ENCODE measurements at places on chromosomes 2 and 18.

GRCh38 chr2:81598453-81598852 is 1293.9 kb upstream of the LRRTM1 start:
- no peak for DNase-seq

DNA sequence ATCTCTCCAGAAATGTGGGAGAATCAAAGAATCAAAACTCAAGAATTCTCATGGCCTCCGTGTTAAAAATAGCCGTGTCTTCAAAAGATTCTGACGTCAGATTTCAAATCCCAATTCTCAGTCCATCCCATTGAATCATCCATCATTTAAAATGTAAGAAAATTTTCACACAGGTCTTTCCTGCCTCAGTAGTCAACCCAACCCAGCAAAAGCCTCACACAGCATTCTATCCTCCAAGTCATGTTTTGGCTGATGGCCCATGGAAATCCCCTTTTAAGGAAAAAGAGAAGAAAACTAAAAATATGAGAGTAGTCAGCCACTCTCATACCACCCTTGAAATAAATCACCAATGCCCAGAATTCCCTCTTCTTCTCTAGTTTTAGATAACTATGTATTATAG is 211.8 kb downstream of the C1D start:
- DNase-seq = no peak

DNA sequence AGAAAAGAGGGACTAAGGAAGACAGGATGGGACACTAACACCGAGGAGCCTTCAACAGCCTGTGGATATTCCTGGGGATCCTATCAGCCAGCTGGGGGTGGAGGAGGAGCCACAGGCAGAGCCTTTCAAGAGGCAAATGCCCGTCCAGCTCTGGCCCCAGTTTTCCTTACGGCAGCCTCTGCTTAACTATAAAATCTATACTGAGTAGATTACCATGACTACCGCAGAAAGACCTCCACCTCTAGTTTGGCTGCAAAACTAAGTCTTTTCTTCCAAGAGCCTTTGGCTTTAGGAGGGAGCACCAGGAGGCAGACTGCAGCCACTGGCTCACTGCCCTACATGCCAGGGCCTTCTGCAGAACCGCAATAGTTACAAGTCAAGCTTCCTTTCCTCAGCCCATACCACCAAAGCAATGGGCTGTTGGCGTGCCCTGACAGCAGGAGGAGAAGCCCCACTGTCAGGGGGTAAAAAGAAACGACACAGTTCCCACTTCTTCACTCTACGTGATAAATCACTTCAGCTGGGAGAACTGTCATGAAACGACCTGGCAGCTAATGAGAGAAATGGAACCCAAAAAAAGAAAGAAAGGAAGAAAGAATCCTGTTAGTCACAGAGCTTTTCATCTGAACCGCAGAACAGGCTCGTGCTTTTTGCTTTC is 25.1 kb upstream of the CREB1 start:
- DNase-seq = no peak

DNA sequence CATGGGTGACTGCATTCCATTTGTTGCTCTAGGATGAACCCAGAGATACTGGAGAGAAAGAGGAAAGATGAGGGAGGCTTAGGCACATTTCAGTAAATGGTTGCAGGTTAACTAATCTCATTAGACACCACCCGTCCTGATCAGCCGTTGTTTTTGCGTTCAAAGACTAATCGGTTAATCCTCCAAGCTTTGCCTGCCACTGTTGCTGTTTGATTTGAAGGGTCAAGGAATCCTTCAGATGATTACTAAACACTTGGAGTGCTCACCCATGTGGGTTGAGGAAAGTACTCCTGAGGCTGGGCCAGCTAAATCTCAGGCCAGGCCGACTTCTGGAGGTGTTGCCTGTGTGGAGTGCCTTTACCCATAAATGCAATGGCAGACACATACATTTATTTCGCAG is 8.6 kb downstream of the SH3RF3 start:
- no peak for DNase-seq

DNA sequence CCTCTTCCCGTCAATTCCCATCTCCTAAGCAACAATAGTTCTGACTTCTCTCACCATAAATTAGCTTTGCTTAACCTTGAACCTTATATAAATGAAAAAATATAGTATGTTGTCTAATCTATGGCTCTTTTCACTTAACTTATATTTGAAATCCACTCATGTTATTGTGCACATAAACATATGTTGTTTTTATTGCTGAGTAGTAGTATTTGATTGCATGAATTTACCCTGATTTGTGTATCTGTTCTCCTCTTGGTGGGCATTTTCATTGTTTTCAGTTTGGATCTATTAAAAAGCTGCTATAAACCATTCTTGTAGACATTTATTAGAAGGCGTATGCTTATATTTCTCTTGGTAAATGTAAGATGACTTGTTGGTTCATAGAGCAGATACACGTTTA is 874.3 kb upstream of the ZEB2 start:
- no peak for DNase-seq

DNA sequence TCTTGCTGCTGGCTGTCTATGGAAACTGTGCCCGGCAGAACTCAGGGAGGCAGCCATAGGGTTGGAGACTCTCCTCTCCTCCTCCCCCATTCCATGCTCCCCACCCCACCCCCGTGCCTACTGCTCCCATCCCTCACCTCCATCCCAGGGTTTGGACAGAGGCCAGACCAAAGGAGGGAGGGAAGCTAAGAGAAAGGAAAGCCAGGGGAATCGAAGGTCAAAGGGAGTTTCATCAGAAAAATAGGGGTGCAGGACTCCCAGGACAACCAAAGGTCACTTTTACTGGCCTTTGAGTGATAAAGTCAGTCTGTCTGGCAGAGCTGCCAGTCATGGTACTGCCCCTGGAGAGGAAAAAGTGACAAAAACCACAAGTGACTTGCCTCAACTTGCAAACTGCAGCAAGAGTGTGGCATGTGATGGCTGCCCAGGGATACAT is 187.3 kb upstream of the CTAGE1 start:
- no peak for DNase-seq

DNA sequence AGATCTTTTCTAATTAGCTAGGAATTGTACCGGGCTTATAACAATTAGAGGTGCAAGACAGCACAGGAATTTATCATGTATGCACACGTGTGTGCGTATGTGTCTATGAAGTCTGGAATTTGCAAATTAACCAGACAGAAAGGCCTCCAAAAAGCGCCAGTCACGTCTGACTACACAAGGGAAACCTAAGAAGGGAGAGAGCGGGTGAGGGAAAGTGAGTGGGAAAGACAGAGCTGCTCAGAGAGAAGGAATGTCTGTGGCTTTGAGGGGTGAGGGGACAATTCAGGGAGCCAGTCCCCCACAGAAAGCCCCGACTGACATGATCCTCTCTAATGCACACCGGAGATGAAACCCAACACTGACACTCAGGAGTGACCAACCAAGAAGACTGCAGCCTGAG is 197.7 kb upstream of the SH3BP4 start:
- DNase-seq = no peak

DNA sequence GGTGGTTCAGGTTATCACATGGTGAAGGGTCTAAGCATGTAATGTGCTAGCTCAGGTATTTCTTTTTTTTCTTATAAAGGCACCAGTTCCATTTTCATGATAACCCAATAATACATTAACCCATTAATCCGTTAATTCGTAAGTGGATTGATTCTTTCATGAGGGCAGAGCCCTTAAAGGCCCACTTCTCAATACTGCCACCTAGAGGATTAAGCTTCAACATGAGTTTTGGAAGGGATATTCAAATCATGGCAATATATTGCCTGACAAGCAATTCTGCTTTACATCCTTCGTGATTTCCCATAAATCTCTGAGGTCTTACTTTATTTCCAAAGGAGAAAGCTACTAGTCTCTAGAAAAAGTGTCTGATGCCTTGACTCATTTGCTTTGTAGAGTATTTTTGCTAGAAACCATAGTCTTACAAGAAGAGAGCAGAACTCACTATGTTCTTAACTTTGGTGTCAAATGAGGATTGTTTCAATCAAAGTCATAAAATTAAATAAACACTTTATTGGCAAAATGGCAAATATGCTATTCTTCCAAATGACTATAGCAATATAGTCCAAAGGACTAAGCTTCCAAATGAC is 271.3 kb downstream of the KCNS3 start:
- no peak for DNase-seq

DNA sequence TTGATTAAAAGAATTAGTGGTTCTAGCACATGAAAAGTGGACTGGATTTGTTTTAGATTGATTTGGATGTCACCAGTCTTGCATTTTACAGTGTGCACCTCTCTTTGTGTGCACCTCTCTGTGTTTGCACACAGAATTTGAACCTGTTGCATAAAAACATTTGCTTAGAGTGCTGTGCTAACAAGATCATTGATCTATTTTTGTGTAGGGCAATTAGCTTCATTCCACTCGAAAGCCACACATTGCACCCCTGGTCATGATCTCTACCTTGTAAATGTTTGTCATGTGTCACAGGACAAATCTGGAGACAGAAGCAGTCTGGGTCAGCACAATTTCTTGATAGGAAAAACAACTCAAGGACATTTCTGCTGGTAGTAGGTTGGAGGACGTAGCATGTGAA is 258.7 kb upstream of the LINC00305 start:
- no peak for DNase-seq

GRCh38 chr2:71558300-71559051 is 105.1 kb downstream of the DYSF start:
- DNase-seq = no peak

DNA sequence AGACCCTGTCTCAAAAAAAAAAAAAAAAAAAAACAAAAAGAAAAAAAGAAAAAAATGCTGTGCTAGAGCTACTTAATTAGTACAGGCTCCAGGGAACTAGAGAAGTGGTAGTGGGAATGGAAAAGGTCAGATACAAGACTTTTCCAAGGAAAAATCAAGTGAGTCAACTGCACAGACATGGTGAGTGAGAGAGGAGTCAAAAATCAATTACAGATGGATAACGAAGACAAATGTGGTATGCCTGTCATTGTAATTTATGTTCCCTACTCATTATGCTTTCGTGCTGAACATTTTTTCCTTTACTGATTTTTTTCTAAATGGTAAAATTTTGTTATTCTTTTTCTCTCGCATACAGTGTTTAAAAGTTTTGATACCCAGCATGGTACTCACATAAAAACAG is 111.5 kb downstream of the MDH1 start:
- DNase-seq = no peak

GRCh38 chr2:7502336-7502735 is 585.1 kb downstream of the RNF144A start:
- no peak for DNase-seq

- DNase-seq = no peak
Measured at GRCh38 chr2:61014763-61015162, 2.8 kb upstream of the PEX13 start.

GRCh38 chr2:69082430-69082997 is 69.5 kb downstream of the ANTXR1 start:
- no peak for DNase-seq

DNA sequence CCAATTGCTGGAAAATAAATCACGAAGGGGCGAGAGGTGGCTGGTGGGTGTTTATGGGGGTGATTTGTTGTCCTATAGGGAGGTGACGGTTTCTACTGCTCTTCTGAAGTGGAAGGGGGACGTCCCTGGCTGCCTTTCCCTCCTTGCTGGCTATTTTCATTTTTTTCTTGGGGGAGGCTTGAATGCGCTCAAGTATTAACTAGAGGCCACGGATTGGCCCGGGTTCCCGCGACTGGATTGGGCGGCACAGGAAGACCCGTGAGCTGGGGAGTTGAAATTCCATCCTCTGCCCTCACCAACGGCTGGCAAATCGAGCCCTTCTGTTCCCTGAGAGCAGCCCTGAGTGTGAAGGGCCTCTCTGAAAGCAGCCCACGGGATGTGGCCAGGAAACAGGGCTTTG is 176.5 kb upstream of the SPRED2 start:
- DNase-seq = no peak

GRCh38 chr2:201746551-201746950 is 34.2 kb downstream of the ALS2 start:
- DNase-seq = no peak

- no peak for DNase-seq
Measured at GRCh38 chr2:218404351-218405085, 4.8 kb downstream of the CTDSP1 start.

GRCh38 chr2:150232871-150233270 is 254.6 kb downstream of the RND3 start:
- DNase-seq = no peak

DNA sequence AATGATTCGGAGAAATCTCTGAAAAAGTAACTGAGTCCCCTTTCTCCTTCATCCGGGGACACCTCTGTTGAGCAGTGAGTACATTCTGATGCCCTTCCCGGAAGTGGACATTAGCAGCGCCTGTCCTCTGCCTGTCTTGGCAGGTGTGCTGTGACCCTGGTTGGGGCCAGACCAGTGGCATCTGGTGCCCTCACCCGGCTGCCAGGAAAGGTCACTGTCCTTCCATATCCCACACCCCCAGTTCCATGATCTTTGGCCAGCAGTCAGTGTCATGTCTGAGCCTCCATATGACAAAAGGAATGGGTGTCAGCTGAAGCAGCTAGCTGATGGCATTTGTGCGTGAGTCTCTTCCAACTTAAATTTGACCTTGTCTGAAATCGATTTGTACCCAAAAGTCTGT is 128.1 kb downstream of the NCK2 start:
- no peak for DNase-seq

GRCh38 chr2:33791625-33792024 is 192.5 kb upstream of the FAM98A start:
- no peak for DNase-seq

- DNase-seq = no peak
Measured at GRCh38 chr2:219561179-219562048, 9.9 kb downstream of the OBSL1 start.

GRCh38 chr18:80239830-80240229 is 7.5 kb downstream of the PARD6G start:
- DNase-seq = no peak

DNA sequence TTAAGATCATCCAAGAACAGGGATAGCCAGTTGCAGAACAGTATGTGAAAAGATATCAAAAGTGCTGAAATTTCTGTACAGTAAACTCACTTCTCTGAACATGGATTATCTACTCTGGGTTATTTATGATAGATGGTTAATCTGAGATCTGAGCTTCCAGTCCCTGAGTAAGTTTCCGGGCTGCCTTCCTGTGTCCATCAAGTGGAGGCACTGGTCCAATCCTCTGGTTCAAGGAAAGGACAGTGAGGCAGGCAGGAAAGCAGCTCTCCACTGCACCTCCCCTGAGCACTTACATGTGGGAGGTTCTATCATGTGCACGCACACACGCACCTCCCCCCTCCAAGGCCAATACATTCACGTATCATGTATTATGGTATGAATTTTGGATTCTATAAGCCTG is 32.5 kb downstream of the GPR45 start:
- DNase-seq = no peak

DNA sequence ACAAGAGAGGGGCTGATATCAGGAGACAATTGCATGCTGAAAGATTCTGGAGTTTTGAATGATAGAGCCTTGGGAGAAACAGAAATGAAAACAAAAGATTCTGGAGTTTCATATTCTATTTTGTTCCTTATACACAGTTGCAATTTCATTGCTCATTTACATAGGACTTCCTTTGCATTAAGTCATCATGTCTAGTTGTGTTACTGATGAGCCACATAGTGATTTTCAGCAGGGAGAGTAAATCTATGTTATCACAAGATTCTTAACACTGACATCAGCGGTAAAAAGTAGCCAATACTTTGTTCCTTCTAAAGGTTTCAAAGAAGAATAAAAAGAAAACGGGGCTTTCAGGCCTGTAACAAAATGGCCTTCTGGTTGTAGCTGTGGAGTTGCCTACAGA is 7.1 kb downstream of the ADAM17 start:
- no peak for DNase-seq
